AG04450 (cell line): ENCODE measurements at places on chromosomes 3 and 15.
A peak's percentile ranks its signal among the peaks of the same experiment; 100 is the strongest.

GRCh38 chr3:191425322-191425734 lies 35.6 kb upstream of the PYDC2 start:
- no peak for DNase-seq

DNA sequence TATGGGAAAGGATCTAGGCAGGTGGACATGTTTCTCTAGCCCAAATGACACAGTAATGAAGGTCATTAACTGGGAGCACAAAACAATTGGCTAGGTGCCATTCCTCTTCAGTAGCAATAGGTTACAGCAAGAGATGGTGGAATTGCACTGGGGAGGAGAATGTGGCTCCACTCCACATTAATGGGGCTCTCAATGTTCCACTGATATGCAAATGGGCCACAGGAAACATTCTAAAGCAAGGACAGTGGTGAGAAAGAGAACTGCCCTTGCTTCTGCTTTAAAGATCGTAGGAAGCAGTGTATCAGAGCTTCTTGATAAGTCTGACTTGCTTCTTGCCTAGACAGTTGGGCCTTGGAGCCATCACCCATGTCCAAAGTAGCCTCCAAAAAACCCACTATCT lies 271.4 kb upstream of the PPP2R3A start:
- no peak for DNase-seq

DNA sequence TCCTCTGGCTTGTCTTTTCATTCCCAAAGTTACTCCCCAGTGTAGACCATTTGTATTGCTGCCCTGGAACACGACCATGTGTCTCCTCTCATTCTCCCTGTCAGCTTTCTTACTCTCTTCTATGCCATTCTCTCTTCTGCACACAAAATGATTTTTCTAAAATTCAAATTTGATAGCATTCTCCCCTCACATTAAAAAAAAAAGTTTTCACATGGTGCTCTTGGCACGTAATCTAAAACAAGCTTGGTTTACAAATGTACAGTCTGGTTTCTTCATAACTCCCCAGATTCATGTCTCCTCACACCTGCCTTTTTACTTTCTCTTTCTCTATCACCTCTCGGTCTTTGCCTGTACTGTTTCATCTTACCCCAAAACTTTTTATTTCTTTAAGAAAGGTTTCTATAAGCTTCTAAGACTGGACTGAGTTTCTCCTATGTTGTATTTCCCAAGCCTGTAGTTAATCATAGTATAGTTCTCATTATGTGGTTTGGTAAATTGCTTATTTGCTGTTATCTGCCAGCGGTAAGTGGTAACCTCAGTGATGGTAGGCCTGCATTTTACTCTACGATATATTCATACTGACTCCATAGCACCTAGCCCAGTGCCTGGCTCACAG lies 31.2 kb downstream of the BCHE start:
- no peak for DNase-seq

- DNase-seq, result no peak
Observed at GRCh38 chr3:133877221-133877620, 18.5 kb downstream of the RAB6B start.

GRCh38 chr15:73560501-73561117 lies 72.6 kb downstream of the NPTN start:
- peak; percentile 55 for DNase-seq

DNA sequence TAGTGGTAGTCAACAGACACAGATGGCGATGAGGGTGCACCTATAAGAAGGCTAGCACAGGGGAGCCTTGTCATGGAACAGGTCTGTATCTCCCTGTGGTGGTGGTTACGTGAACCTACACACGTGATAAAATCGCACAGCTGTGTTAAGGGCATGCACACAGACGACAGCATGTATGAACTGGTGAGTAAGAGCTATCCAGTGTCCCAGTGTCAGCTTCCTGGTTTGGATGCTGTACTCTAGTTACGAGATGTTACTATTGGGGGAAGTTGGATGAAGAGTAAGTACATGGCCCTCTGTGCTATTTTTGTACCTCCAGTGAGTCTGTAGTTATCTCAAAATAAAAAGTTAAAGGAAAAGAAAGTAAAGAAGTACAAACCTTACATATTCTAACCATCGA lies 38.2 kb downstream of the MTMR10 start:
- no peak for DNase-seq

GRCh38 chr3:196603683-196604082 lies 35.2 kb downstream of the FBXO45 start:
- no peak for DNase-seq

GRCh38 chr3:172607305-172608121 lies 84.3 kb upstream of the TNFSF10 start:
- peak; percentile 61 for DNase-seq

- no peak for DNase-seq
Observed at GRCh38 chr3:9205345-9206143, 43.9 kb downstream of the SRGAP3 start.

GRCh38 chr3:9241956-9242355 lies 7.5 kb downstream of the SRGAP3 start:
- no peak for DNase-seq

GRCh38 chr3:28151608-28152228 lies 89.7 kb upstream of the CMC1 start:
- no peak for DNase-seq

DNA sequence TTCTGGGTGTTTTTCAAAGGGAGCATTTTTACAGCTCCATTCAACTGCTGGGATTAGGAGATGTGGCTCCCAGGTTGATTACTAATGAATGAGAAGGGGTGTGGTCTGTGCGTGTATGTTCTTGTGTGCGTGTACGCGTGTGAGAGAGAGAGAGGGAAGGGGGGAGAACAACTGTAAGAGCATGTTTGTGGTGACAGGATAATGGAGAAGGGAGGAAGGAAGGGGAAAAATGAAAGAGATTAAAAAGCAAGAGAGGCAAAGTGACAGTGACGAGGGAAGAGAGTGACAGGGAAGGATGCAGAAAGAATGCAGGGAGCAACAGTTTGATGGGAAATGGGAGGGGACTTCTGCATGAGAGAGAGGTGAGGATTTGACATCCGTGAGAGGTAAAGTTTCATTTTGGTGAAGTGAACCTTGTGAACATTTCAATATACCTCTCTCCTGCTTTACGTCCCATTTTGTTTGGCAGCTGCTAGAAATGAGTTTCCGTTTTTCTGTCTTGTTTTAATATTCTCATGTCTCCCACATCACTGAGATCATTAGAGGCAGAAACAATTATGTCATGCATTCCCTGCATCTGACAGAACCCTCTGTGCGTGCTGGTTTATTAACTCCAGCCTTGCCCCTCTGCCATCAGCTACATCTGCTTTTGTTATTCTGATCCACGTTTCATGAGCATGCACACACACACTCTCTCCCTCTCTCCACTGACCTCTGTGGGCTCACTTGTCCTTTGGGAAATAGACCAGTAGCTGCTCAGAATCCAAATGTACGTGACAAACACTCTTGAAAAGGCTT lies 161.6 kb downstream of the GAP43 start:
- DNase-seq, result peak; percentile 85

- DNase-seq, result peak; percentile 1
Observed at GRCh38 chr3:35965908-35966307, 326.6 kb downstream of the ARPP21 start.
